Thymus (tissue), 14 donors: ENCODE measurements at places on chromosomes 2 and 18. TPM values are rescaled to one million over a fixed set of nuclear protein-coding genes. Genes with fewer than 3 reads are reported as not detected.

GRCh38 chr2:184371641-184372040 lies 226.7 kb upstream of the ZNF804A start:
- no peak for DNase-seq

The NOSTRIN gene
- 2.8 TPM for total RNA-seq

The SRBD1 gene
- total RNA-seq: 22.4 TPM

The UNC80 gene
- total RNA-seq: 0.38 TPM

The MC2R gene
- 0.05 TPM for total RNA-seq
